Activated naive CD8-positive, alpha-beta T cell treated with anti-CD3 and anti-CD28 coated beads, Interleukin-2, amount 10 ng/mL, durations not matched to agents 7 days and 5 days (primary cell): ENCODE measurements at places on chromosomes 5 and 9.

DNA sequence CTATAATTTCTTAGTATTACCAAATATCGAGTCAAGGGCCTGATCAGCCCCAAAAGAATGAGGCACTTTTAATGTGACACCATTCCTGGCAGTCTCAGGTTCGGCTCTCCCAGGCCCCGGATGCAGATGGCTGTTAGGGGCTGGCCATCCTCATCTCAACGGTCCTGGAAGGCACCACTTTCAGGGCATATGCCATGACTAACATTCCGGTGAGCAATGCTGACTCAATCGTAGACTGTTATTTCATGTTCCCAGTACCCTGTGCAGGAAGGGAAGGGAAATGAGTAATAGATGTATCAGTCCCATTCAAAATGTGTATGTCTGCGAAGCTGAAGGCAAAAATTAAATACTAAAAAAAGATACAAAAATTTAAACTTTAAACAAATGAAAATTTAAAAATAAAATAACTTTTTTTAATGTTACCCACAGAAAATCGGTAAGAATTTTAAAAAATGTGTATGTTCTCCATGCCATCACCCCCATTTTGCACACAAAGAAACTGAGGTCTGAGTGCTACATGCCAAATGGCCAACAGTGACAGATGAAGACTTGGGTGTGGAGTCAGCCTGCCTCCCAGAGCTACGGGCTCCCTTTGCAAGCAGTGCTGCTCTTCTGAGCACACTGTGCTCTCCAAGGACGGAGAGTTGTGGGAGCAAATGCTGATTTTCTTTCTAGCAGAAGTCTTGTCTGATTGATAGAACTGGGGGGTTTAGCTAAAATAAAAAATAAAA, 79.0 kb downstream of the GLDC start:
- H3K27ac ChIP-seq, result no peak overlapping the region
- no peaks in the 10 kb centered on the region for H3K4me1 ChIP-seq
- no peak for DNase-seq
- H3K4me3 ChIP-seq, result no peak overlapping the region
- H3K27me3 ChIP-seq, result peaks cover 2% of the 10 kb centered on the region

DNA sequence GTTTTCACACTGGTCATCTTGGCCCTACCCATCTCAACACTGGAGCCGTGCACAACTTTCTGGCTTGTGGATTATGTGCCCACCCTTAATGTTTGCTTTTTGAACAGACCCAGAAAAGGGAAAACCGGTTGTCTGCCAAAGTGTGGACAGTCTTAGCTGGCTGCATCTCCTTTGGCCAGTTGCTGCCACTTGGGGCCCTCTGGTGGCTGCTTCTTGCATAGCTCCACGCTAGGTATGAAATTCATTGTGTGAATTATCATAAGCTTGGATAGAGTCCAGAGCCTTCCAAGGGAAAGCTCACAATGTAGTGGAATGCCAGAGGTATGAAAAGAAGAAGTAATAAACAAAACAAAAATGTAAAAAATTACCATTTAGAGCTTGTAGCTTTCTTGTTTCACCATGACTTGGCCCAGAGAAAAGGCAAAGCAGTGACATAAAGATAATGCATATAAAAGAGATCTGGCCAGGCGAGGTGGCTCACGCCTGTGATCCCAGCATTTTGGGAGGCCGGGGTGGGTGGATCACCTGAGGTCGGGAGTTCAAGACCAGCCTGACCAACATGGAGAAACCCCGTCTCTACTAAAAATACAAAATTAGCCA, 12.5 kb upstream of the SLC36A3 start:
- no peaks in the 10 kb centered on the region for H3K36me3 ChIP-seq
- DNase-seq, result peak; percentile 54
- no peak overlapping the region for H3K27ac ChIP-seq
- H3K4me1 ChIP-seq, result peaks cover 2% of the 10 kb centered on the region
- H3K27me3 ChIP-seq, result peaks cover 10% of the 10 kb centered on the region

DNA sequence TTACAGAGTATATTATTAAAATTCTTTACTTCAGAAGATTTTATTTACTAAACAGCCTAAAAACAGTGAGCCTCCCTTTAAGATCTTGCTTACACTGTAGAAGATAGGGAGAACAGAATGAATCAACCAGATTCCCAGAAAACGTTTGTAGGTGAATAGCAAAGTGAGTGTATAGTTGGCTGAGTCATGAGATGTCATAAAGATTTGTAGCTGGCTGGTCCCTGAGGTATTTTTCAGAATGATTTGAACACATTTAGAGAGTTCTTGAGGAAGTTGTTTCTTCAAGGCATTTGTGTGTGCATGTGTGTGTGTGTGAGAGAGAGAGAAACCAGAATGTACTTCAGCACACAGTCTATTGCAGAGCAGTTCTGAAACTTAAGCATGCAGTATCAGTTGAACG, 159.4 kb upstream of the PRR16 start:
- no peaks in the 10 kb centered on the region for H3K36me3 ChIP-seq
- H3K27ac ChIP-seq, result no peak overlapping the region
- H3K4me1 ChIP-seq, result no peaks in the 10 kb centered on the region
- no peak for DNase-seq

GRCh38 chr9:103261951-103262350, 266.8 kb downstream of the CYLC2 start:
- no peaks in the 10 kb centered on the region for H3K4me1 ChIP-seq
- no peak for DNase-seq
- H3K27me3 ChIP-seq, result no peaks in the 10 kb centered on the region
- no peaks in the 10 kb centered on the region for H3K36me3 ChIP-seq
- H3K4me3 ChIP-seq, result no peak overlapping the region

- no peak overlapping the region for H3K4me3 ChIP-seq
- no peaks in the 10 kb centered on the region for H3K4me1 ChIP-seq
- H3K36me3 ChIP-seq, result no peaks in the 10 kb centered on the region
- H3K27me3 ChIP-seq, result no peaks in the 10 kb centered on the region
- no peak overlapping the region for H3K27ac ChIP-seq
- no peak for DNase-seq
Observed at GRCh38 chr5:155974369-155974768, 352.6 kb upstream of the SGCD start.

GRCh38 chr5:122749886-122750285, 25.0 kb upstream of the SNX2 start:
- DNase-seq, result no peak
- H3K4me1 ChIP-seq, result no peaks in the 10 kb centered on the region
- peaks cover 3% of the 10 kb centered on the region for H3K27me3 ChIP-seq
- no peak overlapping the region for H3K27ac ChIP-seq
- no peak overlapping the region for H3K4me3 ChIP-seq
